ENCODE measurements at places on chromosomes 11 and 22.
A peak's percentile ranks its signal among the peaks of the same experiment; 100 is the strongest.

DNA sequence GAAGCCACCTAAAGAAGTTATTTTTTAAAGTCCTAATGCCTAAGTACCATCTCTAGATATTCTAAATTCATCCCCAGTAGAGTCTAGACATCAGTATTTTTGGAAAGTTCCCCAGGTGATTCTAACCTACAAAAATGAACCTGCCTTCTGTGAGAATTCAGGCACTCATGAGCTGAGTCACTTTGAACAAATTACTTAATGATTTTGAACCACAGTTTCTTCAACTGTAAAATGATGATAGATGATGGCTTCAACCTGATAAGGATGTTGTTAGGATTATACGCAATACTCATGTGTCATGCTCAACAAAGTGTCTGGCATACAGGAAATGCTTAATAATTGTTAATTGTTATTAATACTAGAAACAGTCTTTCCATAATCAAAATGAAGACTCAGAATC, 82.8 kb upstream of the OR5AK2 start:
- DNase-seq = no peak

- peak; percentile 35 for DNase-seq
These were observed 1.5 kb downstream of the TCIRG1 start for GRCh38 chr11:68040101-68040956.

DNA sequence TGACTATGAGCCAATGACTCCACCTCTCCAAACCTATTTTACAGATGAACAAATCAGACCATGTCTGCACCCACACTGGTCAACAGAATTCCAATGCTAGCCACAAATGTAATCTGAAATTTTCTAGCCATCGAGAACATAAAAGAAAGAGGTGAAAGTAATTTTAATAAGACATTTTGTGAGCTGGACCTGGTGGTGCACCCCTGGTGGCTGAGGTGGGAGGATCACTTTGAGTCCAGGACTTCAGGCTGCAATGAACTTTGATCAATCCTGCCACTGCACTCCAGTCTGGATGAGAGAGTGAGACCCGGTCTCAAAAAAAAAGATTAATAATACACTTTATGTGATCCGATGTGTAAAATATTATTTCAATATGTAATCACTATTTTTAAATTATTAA, 9.4 kb upstream of the RNF185 start:
- DNase-seq = no peak

- DNase-seq = no peak
These were observed 8.7 kb downstream of the GLB1L2 start for GRCh38 chr11:134340354-134340964.

DNA sequence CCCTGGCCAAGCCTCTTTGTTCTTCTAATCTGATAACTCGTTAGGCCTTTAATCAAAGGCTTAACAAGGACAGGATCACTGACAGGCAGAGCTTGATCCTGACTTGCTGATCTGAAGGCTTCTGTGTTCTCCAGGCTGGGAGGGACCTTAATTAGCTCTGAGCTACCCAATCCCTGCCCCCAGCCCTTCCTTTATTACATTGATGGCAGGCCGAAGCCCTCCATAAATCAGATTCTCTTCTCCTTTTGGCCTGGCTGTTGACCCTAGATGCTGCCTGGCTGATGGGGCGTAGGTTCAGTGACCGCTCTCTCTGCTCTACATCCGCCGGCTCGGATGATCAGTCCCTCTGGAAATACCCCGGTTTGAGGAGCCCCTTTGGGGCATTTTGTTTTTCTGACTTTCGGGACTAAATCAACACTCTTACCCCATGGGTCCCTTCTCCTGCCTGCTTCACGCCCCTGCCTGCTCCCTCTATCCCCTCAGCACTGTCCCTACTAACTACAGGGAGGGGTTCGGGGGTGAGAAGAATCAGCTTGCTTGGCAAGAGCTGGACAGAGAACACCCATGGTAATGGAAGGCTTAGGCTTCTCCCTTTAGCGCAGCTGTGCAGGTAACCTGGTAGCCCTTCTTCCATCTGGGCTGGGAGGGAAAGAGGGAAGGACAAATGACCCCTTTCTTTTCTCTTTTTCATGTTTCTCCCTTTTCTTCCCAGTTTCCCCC, 10.0 kb upstream of the RRM1 start:
- no peak for DNase-seq

GRCh38 chr22:30097861-30098260, 17.6 kb downstream of the HORMAD2 start:
- no peak for DNase-seq

DNA sequence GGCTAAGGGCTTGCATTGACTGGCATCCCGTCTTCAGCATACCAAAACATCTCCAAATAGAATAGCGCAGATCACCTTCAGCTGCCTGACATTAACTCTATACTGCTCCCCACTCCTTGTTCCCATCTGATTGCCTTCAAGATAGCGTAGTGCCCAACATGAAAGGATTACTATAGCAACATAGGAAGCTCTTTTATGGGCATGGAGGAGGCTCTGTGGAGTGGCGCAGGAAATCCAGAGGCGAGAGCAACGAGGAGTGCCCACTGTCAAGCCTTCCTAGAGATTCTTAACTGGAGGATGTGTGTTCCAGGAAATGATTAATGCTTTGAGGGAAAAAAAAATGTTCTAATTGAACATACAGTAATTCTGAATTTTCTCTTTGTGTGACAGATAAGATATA, 213.3 kb downstream of the CADM1 start:
- DNase-seq = no peak

- no peak for DNase-seq
These were observed 615.6 kb downstream of the TBC1D22A start for GRCh38 chr22:47377926-47378560.

GRCh38 chr22:20526628-20527355, 19.4 kb downstream of the MED15 start:
- no peak for DNase-seq

Measured in AG09319 (cell line).